ENCODE measurements at places on chromosomes 11 and 22.

DNA sequence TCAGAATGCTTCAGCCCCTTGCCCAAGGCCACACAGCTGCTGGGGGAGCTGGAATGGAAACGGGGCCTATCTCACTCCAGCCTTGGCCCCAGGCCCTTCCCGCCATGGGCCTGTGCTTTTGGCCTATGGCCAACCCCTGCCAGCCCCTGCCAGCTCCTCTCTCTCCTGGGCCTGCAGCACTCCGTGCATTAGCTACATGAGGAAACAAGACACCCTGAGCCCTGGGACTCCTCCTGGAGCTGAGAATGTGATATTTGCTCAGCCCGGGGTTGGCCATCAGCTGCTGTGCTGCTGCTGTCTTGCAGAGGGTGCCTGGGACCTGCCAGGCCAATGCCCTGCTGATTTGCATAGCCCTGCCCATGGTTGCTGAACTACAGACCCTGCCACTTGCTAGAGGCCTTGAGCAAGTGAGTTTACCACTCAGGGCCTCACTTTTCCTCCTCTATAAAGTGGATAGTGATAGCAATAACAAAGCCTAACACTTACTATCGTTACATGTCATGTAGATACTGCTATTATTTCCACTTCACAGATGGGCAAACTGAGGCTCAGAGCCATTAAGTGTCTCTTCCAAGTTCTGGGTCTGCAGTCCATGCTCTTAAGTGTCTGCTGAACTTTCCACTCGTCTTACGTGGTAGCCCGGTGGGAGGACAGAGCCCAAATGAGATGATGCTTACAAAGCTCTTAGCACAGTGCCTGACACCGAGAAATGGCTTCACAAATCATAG is 99.6 kb downstream of the KIAA1671 start:
- DNase-seq: no peak

- no peak for DNase-seq
Measured at GRCh38 chr11:100908746-100909145, 220.9 kb downstream of the PGR start.

DNA sequence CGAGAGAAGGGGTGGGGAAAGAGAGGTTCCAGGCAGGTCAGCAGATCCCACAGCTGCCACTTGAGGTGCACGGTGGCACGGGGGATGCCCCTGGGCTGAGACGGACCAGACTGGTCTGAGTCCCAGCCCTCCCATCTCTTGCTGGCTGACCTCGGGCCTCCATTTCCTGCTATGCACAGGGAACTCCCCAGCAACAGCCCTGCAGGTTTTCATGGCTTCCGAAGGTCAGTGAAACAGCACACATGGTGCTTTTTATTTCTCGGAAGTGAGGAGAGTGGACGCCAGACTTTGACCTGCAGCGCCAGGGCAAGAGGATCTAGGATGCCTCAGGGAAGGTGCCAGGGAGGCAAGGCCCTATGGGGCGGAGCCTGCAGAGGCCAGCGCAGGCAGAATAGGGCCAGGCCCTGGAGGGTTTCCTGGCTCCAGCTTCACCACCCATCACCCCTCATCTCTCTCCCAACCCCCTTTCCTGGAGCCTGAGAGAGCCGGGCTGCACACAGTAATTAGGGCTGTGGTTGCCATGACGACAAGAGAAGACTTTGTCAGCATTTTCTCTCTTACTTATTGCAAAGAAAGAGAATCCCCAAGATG is 29.5 kb downstream of the SLC22A12 start:
- no peak for DNase-seq

GRCh38 chr22:41263704-41264103 is 22.3 kb downstream of the RANGAP1 start:
- DNase-seq: no peak

DNA sequence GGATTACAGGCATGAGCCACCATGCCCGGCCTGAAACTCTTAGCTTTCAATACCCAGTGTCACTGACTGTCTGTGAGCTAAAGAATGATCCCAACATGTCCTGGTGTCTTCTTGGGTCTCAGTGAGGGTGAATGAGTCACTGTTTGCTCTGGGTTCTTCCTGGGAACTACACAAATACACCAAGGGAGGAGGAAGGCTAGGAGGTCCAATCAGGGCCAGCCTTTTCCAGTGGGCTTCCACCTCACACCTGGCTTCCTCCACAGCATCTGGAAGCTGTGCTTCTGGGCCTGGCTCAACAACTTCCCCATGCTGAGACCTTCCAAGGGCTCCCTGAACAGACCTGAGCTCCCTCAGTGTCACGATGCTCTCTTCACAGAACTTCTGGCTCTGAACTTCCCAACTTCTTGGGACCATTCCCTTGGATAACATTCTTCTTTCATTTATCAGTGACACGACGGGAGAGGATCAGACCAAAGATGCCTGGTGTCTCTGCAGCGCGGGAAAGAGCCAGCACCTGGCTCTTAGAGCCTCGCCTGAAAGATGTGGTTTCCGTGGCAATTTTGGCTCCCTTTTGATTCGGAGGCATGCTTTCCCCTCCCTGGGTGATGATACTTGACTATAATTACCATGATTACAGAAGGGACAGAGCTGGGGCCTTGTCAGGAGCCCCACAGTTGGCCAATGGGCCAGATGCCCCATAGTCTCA is 22.3 kb upstream of the CHRM4 start:
- no peak for DNase-seq

GRCh38 chr22:32721328-32722180 is 80.0 kb upstream of the TIMP3 start:
- no peak for DNase-seq
